ENCODE measurements at places on chromosomes 3 and 15.

GRCh38 chr3:46393554-46394434 is 13.1 kb downstream of the CCR5AS start:
- no peak for DNase-seq

DNA sequence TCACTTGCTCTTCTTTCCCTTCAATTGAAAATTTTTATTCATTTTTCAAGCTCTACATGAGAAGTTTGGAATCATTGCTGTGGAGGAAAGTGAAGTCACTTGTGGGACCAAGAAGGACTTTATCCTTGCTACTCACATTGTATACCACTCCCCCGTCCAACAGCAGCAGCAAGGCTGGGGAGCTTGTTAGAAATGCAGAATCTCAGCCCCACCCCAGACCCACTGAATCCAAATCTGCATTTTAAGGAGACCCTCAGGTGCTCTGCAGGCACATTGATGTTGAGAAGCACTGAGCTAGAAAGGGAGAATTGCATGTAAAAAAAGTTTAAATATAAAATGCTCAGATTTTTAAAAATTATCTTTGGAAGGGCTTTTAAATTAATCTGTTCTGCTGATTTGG is 202.3 kb upstream of the MRPL3 start:
- DNase-seq: no peak

- no peak for DNase-seq
Measured at GRCh38 chr3:33590541-33590940, 127.5 kb downstream of the CLASP2 start.

DNA sequence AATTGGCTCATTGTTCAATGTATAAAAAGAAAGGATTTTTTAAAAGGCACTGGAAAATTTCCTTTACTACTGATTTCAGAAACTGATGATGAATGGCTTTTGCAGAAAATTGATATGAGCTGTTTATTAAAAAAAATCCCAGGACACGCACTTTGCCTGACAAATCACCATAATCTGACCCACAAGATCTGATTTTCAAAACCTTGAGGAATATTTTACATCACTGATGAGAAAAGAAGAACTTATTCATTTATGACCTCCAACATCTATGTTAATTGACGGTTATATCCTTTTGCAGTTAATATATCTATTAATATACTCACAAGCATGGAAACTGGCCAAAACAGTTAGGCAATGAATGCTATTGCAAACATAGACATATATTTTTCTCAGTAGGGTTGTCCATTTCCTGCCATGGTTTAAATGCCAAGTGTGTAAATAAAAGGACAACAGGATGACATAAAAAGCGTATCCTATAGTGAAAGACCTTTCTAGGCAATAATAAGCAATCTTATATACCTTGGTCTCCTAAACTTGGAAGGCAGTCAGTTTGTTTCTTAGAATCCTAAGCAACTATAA is 109.7 kb upstream of the SLC7A14 start:
- DNase-seq: no peak

- DNase-seq: no peak
Measured at GRCh38 chr3:18394384-18394995, 30.6 kb downstream of the SATB1 start.

GRCh38 chr3:23129117-23129516 is 74.0 kb upstream of the UBE2E2 start:
- no peak for DNase-seq

- peak; percentile 86 for DNase-seq
Measured at GRCh38 chr3:146250449-146251382, at the start of gene PLSCR4. PLSCR4 (minus strand) TSS chr3:146251105; CDS start chr3:146222071, 29,034 bp downstream.

- no peak for DNase-seq
Measured at GRCh38 chr15:80285379-80285778, 33.4 kb upstream of the CTXND1 start.

DNA sequence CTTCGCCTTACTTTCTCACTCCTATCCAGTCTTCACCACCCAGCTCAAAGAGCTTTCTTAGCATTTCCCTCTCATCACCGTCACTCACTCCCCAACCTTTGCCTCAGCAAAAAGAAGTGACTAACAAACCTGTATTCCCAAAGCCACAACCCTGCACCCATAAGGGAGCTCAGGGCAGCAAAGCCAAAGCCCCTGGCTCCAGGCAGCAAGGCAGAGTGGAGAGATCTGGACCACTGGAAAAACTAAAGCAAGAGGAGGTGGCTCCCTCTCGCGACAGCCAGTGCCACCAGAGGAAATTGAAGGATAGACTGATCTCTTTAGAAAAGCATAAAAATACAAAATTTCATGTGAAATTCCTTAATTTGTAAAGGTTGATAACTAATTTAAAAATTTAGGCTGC is 25.1 kb upstream of the CDCP1 start:
- no peak for DNase-seq

DNA sequence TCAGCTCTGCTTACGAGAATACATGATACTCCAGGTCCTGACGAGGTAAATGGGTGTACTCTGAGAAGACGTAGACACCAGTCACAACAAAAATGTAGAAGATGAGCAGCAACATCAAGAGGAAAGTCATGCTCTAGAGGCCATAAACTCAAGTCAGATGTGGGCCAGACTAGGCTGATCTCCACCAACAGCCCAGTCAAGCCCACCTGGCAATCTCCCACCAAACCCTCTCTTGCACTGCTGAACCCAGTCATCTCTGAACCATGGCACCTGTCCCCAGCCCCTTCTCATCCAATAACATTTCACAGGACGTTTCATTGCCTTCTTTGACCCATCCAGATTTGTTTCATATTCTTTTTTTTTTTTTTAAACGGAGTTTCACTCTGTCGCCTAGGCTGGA is 10.8 kb upstream of the PDIA3 start:
- no peak for DNase-seq

DNA sequence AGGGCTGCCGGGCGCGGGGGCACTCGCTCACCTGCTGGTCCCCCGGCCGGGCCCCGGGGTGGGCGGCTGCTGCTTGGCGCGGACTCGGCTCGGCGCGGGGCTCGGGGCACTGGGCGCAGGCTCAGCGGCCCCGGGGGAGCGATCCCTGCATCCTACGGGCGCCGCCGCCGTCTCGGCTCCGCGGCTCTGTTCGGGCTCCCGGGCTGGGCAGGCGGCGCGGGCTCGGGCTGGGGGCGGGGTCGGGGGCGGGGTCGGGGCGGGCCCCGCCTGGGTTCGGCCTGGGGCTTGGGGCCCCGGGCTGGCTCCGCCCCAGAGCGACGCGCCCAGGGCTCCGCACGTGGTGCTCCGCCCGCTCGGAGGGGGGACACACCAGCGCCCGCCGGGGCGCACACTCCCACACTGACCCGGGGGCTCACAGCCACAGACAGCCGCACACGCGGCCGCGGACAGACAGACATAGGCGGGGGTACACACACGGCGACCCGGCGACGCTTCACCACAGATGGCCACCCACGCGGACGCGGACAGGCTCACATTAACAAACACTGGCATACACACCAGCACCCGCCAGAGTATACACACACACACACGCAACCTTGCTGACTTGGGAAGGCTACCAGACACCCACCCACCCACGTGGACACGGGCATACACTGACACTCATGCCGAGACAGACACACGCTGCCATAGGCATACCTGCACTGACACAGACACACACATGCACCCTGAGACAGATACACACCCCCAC is at the start of gene SCN5A:
Gene SCN5A, minus strand, starts transcription at position 188 of the 748 bp plus-strand sequence. CDS start 16,380 bp downstream, outside the sequence.
- DNase-seq: peak; percentile 43

DNA sequence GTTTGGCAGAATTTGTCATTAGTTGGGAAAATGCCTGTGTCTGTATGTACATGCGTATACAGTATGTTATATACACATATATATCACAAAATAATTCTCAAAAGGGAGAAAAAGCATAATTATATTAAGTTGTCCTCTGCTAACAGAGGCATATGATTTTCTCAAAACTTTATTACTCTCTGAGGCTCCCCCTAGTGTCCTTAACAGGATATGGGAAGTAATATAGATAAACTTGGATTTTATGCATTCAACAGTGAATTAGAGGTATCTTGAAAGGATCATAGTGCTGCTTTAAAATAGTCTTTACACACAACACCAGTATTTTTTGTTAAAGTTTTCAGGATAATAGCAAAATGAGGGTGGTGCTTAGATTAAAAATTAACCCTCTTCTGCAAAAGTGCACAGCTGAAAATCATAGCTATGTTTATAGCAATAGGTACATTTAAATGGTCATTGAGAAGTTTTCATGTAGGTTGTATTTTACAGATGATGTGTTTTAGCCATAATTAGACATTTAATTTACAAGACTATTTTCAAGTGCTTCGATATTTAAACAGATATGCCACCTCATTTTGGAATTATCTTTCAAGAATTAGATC is 454.0 kb upstream of the ROBO2 start:
- DNase-seq: no peak

DNA sequence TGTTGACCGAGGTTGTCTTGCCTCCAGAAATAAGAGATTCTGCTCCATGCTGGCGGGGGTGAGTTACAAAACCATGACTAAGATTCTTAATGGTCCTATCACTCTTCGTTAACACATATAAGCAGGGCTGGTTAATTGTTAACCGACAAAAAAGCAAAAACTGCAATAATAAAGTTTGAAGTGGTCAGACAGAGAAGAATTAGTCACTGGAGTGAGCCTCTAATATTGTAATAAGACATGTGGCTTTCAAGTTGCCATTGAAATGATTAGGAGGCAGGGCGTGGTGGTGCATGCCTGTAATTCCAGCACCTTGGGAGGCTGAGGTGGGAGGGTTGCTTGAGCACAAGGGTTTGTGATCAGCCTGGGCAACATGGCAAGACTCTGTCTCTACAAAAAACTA is 78.4 kb upstream of the NR2F2 start:
- no peak for DNase-seq

DNA sequence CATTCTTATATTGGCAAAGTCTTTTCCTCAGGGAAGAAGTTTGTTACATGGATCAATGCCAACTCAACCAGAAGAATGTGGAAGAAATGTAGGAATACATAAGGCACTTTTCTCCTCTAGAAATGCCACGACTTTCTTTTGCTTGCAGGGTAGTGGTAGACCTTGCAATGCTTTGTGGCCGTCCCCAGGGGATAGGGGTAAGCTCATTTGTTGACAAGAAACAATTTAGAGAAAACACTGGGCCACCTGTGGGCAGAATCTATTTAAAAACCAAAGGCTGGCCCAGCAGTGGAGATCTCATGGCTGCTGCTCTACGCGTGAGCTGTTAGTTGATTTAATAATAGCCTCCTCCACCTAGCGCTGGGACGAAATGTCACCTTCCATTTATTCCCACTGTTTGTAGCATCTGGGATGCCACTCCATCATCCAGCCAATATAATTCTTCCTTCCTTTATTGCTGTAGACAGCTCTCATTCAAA is 64.6 kb upstream of the PFN2 start:
- DNase-seq: no peak

DNA sequence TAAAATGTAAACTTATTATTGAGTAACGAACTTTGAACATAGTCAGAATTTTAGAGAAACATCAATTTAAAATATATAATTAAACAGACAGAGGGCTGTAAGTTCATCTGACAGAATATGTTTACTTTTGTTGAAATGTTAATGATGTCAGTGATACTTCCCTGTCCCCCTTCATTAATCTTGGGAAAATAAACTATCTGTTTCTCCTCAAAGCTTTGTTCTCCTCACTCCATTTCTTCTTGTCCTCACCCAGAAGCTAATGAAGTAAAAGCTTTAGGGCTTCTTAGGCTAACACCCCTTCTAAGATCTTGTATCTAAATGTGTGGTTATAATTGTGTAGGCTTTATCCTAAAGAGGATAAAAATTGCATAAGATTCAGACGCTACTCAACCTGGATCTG is 1031.8 kb downstream of the FHIT start:
- no peak for DNase-seq

DNA sequence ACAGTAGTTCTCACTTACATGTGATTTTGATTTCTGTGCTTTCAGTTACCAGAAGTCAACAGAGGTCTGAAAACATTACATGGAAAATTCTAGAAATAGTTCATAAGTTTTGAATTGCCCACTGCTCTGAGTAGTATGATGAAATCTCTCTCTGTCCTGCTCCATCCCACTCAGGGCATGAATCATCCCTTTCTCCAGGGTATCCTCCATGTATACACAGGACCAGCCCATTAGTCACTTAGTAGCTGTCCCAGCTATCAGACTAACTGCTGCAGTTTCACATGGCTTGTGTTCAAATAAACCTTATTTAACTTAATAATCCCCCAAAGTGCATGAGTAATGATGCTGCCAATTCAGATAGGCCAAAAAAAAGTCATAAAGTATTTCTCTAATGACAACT is 38.6 kb downstream of the EPHA3 start:
- DNase-seq: no peak

GRCh38 chr15:23467110-23467600 is 20.1 kb upstream of the GOLGA6L2 start:
- no peak for DNase-seq

DNA sequence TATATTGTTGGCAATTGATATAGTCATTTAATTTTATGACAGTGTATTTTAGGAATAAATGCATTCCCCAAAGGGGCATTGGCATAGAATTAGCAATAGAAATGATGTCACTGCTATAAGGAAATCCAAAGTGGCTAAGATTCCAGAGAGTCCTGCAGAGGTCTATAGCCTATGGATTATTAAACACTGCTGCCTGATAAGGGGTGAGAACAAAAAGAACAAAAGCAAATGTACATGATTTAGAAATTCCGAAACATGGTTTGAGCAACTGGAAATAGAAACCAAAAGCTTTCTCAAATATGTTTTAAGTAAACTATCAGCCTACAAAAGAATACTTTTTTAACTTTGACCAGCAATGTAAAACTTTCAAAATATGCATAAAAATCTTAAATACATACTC is 280.1 kb upstream of the RASGRP1 start:
- DNase-seq: no peak

DNA sequence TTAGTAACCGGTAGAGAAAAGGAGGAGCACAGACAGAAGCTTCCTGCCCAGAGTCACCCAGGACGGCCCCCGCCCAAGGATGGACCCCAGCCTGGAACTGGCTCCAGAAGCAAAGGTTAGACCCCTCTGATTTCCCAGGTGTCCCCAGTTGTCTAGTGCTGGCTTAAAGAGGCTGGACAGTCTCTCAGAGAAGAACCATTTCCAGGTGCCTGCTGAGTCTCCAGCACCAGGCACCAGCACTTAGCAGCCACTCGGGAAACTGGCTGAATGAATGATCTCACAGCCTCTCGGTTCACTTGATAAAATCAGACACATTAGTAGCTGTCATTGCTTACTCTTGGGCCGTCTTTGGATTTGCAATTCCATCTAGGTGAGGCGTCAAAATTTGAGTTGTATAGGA is 139.7 kb upstream of the HES1 start:
- no peak for DNase-seq

GRCh38 chr3:107242579-107242978 is 134.7 kb upstream of the CCDC54 start:
- no peak for DNase-seq

GRCh38 chr3:81876826-81877225 is 115.4 kb upstream of the GBE1 start:
- DNase-seq: no peak

DNA sequence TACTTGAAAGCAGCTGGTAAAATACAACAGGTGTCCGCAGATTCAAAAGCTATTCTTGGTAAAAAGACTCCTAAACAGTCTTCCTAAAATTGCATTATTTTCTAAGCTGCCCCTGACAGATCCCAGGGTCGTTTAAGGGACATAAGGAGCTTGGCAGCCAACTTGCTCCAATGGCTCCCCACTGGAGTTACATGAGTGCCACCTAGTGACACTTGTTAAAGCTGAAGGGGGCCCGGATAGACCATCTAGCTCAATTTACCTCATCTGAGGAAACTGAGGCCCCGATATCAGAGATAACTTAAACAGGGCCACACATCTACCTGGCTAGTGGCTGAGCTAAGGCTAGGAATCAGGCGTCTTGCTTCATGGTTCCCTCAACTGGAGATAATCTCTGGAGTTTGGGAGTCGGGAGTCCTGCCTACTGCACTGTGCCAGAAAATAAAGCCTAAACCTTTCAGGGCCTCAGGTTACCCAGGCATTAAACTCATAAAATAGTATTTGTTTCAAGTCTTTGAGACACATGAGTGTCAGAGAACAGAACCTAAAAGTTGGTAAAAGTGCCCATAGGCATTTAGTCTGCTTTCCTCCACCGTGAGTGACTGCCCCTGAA is 6.5 kb upstream of the TBC1D23 start:
- peak; percentile 47 for DNase-seq
